ENCODE measurements at places on chromosomes 4 and X. TPM values are rescaled to one million over a fixed set of nuclear protein-coding genes. Genes with fewer than 3 reads are reported as not detected.

The FAM9B gene
- not detected for total RNA-seq

- H3K27me3 ChIP-seq: no peaks in the 10 kb centered on the region
- no peak for DNase-seq
- H3K27ac ChIP-seq: no peak overlapping the region
- H3K4me1 ChIP-seq: peaks cover 14% of the 10 kb centered on the region
Observed at GRCh38 chr4:85488416-85488815, 13.5 kb downstream of the ARHGAP24 start.

GRCh38 chr4:7351014-7351413 lies 83.7 kb downstream of the PSAPL1 start:
- H3K36me3 ChIP-seq: no peaks in the 10 kb centered on the region
- peaks cover 21% of the 10 kb centered on the region for H3K27me3 ChIP-seq
- H3K4me3 ChIP-seq: no peak overlapping the region
- H3K27ac ChIP-seq: no peak overlapping the region
- DNase-seq: no peak

- no peaks in the 10 kb centered on the region for H3K36me3 ChIP-seq
- no peaks in the 10 kb centered on the region for H3K4me1 ChIP-seq
- no peak overlapping the region for H3K4me3 ChIP-seq
- DNase-seq: no peak
Observed at GRCh38 chrX:12149670-12150407, 11.6 kb downstream of the FRMPD4 start.

DNA sequence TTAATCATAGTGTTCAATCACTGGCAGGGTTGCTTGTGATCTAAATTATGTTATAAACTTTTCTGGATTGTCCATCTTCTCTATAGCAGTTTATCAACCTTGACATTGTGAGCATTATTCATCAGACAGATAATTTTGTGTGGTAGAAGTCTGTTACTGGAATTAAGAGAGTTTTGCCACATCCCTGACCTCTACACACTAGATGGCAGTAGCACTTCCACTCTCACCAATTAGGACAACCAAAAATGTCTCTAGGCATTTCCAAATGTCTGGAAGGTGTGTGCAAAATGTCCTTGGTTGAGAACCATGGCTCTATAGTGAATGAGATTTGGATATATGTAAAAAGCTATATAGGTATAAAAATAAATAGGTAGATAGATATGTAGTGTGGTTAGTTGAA lies 324.1 kb upstream of the FAM47C start:
- no peaks in the 10 kb centered on the region for H3K36me3 ChIP-seq
- no peaks in the 10 kb centered on the region for H3K4me1 ChIP-seq
- no peak for DNase-seq
- H3K4me3 ChIP-seq: no peak overlapping the region
- H3K27ac ChIP-seq: no peak overlapping the region

GRCh38 chr4:6938237-6938636 lies 28.6 kb downstream of the TBC1D14 start:
- no peak for DNase-seq
- peaks cover 19% of the 10 kb centered on the region for H3K4me1 ChIP-seq
- H3K27ac ChIP-seq: no peak overlapping the region
- no peak overlapping the region for H3K4me3 ChIP-seq
- no peaks in the 10 kb centered on the region for H3K27me3 ChIP-seq
